ENCODE measurements at places on chromosomes 7 and 10.

- no peak for DNase-seq
These were observed 85.2 kb downstream of the ABCB5 start for GRCh38 chr7:20700453-20701227.

DNA sequence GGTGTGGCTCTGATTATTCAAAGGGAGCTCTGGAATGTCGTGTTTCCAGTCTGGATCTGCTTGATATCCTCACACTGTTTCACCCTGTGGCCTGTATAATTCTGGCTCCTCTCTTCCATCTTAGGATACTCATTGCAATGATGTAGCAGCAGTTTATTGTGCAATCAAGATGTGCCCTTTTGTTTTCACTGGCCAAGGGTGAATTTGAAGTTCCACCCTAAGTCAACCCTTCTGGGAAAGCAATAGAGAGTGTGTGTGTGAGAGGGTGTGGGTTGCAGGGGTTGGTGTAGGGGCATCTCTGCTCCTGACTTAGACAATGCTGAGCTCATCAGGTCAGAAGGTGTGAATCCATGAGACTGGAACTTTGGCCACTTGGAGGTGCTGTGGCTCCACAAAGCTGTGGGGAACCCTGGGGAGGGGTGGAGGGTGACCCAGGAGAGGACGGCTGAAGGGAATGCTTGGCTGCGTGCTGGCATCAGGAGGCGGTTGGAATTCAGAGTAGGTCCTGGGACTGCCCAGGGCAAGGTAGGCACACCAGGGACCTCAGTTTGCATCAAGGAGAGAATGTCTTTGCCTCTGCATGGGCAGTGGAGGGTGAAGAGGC is 118.0 kb upstream of the PRSS58 start:
- no peak for DNase-seq

- no peak for DNase-seq
These were observed 71.4 kb downstream of the FGFR2 start for GRCh38 chr10:121526801-121527221.

- DNase-seq, result no peak
These were observed 110.7 kb downstream of the HIP1 start for GRCh38 chr7:75628055-75628454.

DNA sequence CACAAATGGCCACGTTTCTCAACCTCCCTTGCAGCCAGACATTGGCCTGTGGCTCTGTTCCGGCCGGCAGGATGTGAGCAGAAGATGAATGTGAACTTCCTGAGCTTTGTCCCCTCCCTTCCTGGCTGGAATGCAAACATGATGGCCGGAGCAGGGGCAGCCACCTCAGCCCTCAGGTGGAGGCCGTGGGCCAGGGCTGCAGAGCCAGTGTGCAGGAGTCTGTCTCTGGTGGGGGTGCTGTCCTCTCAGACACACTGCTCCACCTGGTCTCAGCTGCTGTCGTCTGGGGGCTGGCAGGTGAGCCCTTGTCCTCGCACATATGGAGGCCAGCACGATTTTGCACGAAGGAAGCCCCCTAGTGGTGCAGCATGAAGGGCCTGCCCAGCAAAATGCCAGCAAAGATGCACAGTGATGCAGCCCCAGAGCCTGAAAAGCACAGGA is 25.3 kb upstream of the PWWP2B start:
- DNase-seq, result no peak

DNA sequence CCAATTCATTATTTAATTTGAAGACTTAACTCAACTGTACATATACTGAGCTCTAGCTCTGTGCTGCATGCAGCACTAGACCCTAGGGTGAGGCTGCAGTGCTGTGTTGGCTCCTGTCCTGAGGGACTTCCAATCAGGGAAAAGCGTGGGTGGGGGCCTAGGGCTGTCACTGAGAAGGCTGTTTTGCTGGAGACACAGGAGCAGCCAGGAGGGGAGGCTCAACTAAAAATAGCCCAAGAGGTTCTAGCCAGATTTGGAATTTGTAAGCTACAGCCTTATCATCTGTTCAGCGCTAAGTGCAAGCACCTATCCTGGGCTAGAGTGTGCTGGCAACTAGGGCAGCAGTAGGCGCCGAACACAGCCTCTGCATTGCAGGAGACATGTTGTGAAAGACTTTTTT is 121.1 kb downstream of the VWC2 start:
- no peak for DNase-seq

DNA sequence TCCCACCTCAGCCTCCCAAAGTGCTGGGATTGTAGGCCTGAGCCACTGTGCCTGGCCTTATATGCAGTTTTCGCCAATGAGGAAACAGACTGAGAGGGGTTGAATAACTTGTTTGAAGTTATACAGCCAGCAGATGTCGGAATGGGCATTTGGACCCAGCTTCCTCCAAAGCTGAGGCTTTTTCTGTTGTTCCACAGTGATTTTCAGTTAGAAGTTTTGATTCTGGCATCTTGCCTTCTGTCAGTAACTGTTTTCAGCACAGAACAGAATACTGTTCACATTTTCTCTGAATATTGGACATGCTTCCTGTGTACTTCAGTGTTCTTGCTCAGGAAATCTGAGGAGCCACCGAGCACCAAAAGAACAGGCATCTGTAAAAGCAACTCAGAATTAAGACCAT is 287.2 kb downstream of the CAMK1D start:
- no peak for DNase-seq

GRCh38 chr10:63866075-63866746 is 345.0 kb downstream of the REEP3 start:
- peak; percentile 48 for DNase-seq

DNA sequence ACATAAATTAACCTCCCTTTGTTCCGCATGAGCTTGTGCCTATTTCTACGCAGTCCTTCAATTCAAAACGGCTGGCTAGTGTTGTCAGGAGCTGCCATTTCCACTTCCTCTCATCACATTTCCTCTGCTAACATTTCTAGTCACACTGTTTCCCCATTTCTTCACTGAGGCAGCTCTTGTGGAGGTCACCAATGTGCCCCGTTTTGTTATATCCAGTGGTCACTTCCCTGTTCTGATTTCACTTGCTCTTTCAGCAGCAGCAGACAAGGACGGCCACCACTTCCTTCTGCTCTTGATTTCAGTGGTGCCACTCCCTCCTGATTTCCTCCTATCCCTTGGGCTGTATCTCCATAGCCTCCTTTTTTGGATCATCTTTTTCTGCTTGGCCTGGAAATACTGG is 64.8 kb upstream of the SEC61G start:
- no peak for DNase-seq

DNA sequence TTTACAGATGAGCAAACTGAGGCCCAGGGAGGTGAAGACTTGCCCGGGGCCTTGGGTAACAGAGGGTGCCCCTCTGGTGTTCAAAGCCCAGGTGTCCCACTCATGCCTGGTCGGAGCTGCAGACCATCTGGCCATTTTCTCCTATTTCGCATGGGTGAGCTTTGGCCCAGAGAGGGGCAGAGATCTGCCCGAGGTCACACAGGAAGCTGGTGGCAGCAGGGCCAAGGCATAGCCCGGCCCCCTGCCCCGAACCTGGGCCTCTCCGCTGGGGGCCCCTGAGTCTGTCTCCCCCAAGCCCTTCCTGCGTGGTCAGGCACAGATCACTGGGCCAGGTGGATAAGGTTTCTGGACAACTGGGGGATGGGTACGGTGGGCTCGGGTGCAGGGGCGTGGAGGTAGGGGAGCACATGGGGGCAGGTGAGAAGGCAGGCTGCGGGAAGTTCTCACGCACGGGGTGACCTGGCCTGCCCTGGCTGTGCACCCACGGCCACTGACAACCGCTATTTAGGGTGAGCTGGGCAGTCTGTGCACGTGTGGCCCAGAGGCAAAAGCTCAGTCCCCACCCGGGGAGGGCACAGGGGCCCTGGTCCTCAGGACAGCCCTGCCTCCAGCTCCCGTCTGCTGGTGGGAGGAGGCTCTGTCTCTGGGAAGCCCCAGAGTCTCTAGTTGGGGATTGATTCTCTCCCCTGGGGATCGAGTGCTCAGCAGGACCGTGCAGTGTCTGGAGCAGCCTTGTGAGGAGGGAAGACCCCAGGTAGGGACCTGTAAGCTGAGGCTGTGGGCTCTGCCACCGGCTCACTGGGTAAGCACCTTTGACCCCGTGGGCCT is 68.6 kb downstream of the UNCX start:
- no peak for DNase-seq

GRCh38 chr10:132571650-132572544 is 34.3 kb downstream of the INPP5A start:
- DNase-seq, result no peak

- no peak for DNase-seq
These were observed 2.4 kb upstream of the INPP5A start for GRCh38 chr10:132535065-132535651.

DNA sequence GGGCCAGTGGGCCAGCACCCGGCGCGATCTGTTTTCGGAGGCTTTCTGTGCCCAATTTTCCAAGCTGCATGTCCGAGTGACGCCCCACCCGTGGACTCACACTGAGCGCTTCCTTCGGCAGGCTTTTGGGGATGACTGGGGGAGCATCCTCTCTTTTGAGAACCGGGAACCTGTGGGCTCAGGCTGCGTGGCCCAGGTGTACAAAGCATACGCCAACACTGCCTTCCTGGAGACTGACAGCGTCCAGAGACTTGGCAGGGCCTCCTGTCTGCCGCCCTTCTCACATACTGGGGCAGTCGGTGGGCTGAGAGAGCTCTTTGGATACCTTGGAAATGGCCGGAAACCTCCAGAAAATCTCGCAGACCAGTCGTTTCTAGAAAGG is 1.0 kb downstream of the ADCK2 start:
- DNase-seq, result no peak

- DNase-seq, result no peak
These were observed 385.8 kb upstream of the C7orf33 start for GRCh38 chr7:148204639-148205304.

DNA sequence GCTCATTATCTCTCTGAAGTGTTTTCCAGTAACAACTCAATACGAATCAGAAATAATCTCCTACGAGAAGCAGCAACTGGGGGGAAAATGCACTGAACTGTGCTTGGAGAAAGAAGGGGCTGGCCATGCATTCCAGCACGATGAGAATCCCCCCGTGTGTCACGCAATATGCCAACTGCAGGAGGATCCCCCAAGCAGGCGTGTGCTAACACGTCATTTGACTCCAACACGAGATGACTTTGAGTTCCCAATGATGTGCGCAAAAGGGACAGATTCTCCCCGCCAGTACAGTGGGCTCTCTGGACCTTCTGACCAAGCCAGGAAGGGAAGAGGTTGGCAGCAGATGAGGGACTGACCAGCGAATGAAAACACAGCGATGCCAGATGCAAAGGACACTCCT is 105.5 kb downstream of the KCNMA1 start:
- DNase-seq, result no peak

DNA sequence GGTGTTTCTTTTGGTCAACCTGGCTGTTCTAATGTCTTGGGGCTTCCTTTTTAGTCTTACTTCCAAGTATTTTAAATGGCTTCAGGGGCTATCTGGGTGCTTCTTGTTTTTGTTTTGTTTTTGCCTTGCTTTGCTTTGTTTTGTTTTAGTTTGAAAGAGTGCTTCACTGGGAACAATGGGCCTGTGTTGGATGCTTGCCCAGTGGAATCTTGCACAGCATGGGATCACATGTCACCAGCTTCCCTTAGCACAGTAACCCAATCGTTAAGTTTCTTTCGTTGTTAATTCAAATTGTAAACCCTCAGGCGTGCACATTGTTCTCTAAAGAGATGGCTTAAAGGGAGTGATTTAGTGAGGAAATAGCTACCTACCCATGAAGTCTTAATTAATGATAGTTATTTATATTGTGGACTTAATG is 8.9 kb downstream of the COL17A1 start:
- DNase-seq, result peak; percentile 11

- no peak for DNase-seq
These were observed 163.2 kb downstream of the DGKB start for GRCh38 chr7:14739168-14739840.

GRCh38 chr10:49299816-49300139 is 808 bp downstream of the C10orf71 start:
- no peak for DNase-seq

- no peak for DNase-seq
These were observed 77.8 kb upstream of the FAM133B start for GRCh38 chr7:92667816-92668535.

GRCh38 chr7:31370609-31371008 is 30.1 kb upstream of the NEUROD6 start:
- DNase-seq, result no peak

- DNase-seq, result no peak
These were observed 46.2 kb upstream of the EZH2 start for GRCh38 chr7:148930335-148930734.

DNA sequence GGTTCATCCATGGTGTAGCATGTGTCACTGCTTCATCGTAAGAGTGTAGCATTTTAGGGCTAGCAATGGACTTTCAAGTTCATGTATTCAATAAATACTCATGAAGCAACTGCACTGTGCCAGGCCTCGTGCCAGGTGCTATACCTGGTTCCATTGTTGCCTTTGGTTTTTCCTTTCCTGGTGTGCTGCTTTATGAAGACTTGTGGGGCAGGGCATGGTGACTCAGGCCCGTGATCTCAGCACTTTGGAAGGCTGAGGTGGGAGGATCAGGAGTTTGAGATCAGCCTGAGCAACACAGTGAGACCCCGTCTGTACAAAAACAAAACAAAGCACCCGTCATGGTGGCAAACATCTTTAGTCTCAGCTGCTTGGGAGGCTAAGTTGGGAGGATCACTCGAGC is 2.2 kb upstream of the CPA4 start:
- DNase-seq, result no peak

- no peak for DNase-seq
These were observed 37.1 kb downstream of the ELMO1 start for GRCh38 chr7:37411444-37412034.

GRCh38 chr10:115981081-115981480 is 291.9 kb downstream of the GFRA1 start:
- no peak for DNase-seq

GRCh38 chr10:6504296-6504695 is 75.8 kb downstream of the PRKCQ start:
- DNase-seq, result no peak

GRCh38 chr10:26780793-26781601 is 79.8 kb downstream of the ABI1 start:
- DNase-seq, result no peak

GRCh38 chr7:2513702-2514101 is 5.9 kb upstream of the LFNG start:
- no peak for DNase-seq

DNA sequence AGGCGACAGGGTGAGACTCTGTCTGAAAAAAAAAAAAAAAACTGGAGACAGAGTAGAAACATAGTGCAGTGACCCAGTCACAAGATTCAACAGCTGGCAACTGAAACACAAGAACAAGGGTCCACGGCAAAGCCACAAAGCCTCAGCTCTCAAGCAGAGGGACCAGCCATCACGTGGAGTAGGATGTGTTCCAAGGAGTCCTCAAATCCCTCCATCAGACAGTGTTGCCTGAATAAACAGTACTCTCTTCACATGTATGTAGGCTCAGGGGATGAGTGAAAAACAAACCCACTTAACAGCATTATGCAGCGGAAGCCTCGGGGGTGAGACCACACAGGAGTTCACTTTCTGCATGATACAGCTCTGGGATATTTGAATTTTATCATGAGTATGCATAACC is 62.0 kb downstream of the SLIT1 start:
- no peak for DNase-seq
